ENCODE measurements at places on chromosomes 12 and 14.

GRCh38 chr12:109489955-109490565 is 12.6 kb downstream of the UBE3B start:
- no peak for DNase-seq

- DNase-seq, result no peak
Measured at GRCh38 chr12:24054416-24054815, 104.9 kb upstream of the SOX5 start.

- no peak for DNase-seq
Measured at GRCh38 chr14:99425272-99425681, 55.4 kb downstream of the SETD3 start.

DNA sequence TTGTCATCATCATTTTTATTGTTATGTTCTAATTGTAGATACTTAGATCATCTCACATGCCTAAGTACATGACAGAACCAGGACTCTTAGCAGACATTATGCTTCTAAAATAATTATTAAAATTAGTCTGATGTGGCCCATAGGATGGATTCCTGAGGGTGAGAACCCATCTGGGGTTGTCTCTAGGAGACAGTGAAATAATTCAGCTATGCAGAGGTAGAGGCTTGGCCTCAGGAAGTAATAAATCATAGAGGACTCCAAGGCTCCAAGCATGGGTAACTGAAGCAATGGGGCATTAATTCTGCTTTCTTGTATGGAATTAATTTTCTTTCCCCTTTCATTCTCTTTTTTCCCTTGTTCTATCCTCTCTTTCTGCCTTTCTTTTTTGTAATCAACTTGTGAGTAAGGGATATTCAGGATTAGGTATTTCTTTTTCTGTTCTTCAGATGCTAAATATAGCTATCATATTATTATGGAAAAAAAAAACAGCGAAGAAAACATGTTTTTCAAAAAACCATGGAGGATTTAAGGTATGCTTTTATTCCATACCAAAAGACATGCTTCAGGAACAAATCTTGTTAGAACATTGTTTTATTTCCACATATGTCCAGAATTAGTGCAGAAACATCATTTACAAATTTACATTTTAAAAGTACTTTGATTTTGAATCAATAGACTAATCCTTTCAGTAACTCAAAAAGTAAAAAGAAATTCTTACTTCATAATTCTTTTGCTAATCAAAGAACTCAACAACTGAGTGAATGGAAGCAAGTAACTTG is 263.2 kb downstream of the TRHDE start:
- DNase-seq, result no peak

DNA sequence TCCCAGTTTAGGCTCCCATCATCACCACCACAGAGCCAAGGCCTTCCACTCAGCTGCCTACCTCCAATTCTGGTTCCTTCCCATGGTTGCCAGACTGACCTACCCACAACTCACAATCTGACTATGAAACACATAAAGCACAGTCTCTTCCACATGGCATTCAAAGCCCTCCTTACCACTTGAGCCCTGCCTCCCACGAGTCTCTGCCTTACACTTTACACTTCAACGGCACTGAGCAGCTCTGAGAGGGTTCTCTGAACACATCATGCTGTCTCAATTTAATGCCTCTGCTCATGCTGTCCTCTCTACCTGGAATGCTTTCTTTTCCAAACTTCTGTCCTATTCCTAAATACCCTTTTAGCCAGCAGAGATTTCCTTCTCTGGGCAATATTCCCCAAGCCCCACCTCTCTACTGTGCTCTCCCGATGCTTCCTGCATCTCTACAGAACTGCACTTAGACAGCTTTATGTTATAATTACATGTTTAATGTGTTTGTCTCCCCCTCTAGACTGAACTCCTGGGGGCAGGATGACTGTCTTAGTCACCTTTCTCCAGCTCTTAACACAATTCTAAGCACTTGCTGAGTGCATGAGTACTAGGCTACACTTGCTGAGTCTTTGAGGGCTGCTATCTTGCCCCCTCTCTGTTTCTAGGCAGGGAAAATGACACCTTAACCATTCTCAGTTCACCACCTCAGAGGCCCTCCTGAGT is 23.5 kb downstream of the FMNL3 start:
- DNase-seq, result no peak

GRCh38 chr12:107200394-107200793 is 107.0 kb upstream of the CRY1 start:
- no peak for DNase-seq

GRCh38 chr12:68959891-68960464 is 27.0 kb upstream of the CPM start:
- DNase-seq, result no peak

DNA sequence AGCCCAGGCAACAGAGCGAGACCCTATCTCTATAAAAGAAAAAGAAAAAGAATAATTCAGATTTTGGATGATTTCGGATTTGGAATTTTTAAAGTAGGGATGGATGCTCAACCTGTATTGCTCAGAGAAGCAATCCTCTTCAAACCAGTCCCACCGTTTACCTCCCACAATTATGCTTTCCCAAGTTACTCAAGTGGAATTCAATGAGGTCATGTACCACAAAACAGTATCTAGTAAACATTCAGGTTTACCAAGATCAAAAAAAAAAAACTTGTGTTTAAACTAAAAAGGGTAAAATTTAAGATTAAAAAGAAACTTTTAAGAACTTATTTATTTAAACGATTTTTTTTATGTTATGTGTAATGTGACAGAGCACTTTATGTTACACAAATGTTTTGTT is 2.5 kb downstream of the KDM5A start:
- no peak for DNase-seq

GRCh38 chr14:21066882-21067502 is 3.1 kb upstream of the ARHGEF40 start:
- DNase-seq, result no peak

DNA sequence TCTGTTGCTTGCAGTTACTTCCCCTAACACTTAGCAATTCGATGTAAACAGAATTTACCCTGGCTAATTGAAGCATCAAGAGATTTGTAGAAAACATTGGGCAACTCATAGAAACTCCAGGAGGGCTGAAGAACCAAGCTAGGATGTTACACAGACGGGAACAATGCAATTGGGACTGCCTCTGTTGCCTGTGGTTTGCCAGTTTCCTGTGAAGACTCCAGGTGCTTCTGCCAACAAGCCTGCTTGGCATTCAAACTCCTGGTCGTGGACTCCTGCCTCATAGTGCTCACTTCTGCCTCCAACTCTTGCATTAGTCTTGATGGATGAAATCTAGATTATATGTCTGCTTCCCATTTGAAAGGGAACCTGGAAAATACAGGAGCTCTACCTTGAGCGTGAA is 246.0 kb downstream of the BMP4 start:
- no peak for DNase-seq

GRCh38 chr12:12964255-12964654 is 12.3 kb upstream of the GPRC5D start:
- DNase-seq, result no peak

DNA sequence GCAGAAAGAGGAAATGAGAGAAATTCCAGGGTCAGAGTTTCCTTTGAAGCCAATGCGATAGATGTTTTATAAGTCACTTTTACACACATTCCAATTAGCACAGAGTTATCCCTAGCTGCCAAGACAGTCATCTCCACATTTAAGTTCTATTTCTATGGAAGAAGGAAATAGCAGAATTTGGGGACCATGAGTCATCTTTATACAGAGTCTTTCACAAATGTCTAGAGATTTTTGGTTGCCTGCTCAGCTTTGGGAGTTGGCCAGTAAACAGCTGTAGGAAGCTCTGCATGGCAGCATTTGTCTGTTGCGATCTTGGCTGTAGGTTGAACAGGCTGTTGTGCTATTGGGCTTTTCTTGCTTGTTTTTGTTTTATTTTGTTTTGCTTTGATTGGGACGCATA is 884.3 kb downstream of the GALC start:
- no peak for DNase-seq

Data from 8988T (cell line).